ENCODE measurements at places on chromosomes 7 and 10. TPM values are rescaled to one million over a fixed set of nuclear protein-coding genes. Genes with fewer than 3 reads are reported as not detected.

FKBP6 gene
- total RNA-seq: not detected

SPDYE2 gene
- total RNA-seq: 0.12 TPM

INMT gene
- total RNA-seq: 104 TPM

OPALIN gene
- not detected for total RNA-seq

PTN gene
- total RNA-seq: 9.3 TPM

VIM gene
- total RNA-seq: 4,768 TPM

AFAP1L2 gene
- total RNA-seq: 0.47 TPM

KLF14 gene
- total RNA-seq: not detected

PLXNA4 gene
- total RNA-seq: 23.5 TPM

SPDYE11 gene
- not detected for total RNA-seq

HOXA11 gene
- total RNA-seq: not detected

DCLRE1A gene
- total RNA-seq: 4.3 TPM

FGFBP3 gene
- 0.23 TPM for total RNA-seq

GJD4 gene
- not detected for total RNA-seq

EBLN1 gene
- not detected for total RNA-seq

SYPL1 gene
- 27.4 TPM for total RNA-seq

TMEM178B gene
- 0.08 TPM for total RNA-seq

TCERG1L gene
- total RNA-seq: not detected

PRSS37 gene
- total RNA-seq: not detected

TRIM56 gene
- total RNA-seq: 64.6 TPM

ANLN gene
- 14.5 TPM for total RNA-seq

FAM131B gene
- total RNA-seq: 0.98 TPM

EPHB6 gene
- 9.9 TPM for total RNA-seq

NRG3 gene
- total RNA-seq: 0.15 TPM

SORCS1 gene
- total RNA-seq: not detected

SLC13A1 gene
- not detected for total RNA-seq

GPR15LG gene
- total RNA-seq: not detected

MOSPD3 gene
- 4.4 TPM for total RNA-seq

KEL gene
- total RNA-seq: not detected

IFIT2 gene
- 6.4 TPM for total RNA-seq

KCNMA1 gene
- 9.8 TPM for total RNA-seq

NACAD gene
- total RNA-seq: 0.47 TPM

MMP21 gene
- total RNA-seq: 0.30 TPM

MMD2 gene
- not detected for total RNA-seq

HERPUD2 gene
- 20.4 TPM for total RNA-seq

RARRES2 gene
- 15.2 TPM for total RNA-seq

CPA4 gene
- total RNA-seq: 52.9 TPM

Data from smooth muscle cell of the coronary artery (primary cell).